ENCODE measurements at places on chromosomes 6 and 20.

DNA sequence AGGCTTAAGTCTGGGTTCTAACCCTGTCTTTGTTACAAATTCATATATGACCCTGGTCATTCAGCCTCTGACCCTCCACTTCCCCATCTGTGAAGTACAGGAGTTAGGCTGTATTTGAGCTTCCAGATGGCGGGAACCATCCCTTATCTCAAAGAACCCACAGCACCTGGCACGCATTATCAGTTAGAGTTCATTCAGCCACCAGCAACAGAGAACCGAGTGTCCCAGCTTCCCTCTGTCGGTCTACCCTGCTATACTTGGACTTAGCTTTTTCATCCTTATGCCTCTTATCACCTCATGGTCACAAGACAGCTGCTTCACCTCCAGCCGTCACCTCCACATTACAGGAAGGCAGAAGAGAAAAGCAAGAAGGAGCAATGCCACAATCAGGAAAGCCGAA, 147.8 kb downstream of the EYA2 start:
- no peak for DNase-seq

DNA sequence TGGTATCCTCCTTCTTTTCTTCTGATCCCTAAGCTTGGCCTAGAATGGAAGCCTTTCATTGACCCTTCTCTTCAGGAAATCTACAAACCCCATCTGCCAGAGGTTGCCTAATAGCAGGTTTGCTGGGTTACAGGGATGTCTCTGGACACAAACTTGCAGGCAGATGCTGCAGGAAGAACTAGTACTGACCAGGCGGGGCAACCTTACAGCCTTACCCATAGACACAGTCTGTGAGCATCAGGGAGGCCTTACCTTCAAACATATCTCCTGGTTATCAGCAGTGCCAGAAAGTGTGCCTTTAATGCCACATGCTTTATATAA, 2.6 kb downstream of the SCUBE3 start:
- DNase-seq = no peak

DNA sequence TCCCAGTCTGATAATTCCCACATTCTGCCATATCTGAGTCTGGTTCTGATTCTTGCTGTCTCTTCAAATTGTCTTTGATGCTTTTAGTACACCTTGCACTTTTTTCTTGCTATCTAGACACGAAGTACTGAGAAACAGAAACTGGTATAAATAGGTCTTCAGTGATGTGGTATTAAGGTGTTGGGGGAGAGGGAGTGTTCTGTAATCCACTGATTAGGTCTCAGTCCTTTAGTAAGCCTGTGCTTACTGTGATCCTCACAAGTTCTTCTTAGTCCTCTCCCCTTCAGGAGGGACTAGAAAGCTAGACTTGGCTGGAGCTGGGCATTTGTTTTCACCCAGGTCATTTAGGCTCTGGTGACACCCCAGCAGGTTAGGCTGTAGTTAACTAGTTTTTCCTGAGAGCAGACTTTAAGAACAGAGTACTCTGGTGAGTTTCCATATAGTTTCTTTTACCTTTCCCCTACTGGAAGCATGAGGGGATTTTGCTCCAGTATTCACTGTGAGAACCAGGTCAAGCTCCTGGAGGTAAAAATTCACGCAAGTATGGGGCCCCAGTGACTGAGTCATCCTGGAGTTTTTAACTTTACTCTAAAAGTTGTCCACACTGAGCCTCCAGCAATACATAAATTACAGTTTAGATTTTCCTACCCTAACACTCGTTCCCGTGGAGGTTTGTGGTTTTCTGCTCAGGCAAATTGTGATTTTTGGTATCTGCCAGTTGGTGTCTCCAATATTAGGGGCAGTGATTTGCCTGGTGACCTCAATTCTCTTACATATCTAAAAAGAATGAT, 154.6 kb downstream of the CDKAL1 start:
- no peak for DNase-seq

DNA sequence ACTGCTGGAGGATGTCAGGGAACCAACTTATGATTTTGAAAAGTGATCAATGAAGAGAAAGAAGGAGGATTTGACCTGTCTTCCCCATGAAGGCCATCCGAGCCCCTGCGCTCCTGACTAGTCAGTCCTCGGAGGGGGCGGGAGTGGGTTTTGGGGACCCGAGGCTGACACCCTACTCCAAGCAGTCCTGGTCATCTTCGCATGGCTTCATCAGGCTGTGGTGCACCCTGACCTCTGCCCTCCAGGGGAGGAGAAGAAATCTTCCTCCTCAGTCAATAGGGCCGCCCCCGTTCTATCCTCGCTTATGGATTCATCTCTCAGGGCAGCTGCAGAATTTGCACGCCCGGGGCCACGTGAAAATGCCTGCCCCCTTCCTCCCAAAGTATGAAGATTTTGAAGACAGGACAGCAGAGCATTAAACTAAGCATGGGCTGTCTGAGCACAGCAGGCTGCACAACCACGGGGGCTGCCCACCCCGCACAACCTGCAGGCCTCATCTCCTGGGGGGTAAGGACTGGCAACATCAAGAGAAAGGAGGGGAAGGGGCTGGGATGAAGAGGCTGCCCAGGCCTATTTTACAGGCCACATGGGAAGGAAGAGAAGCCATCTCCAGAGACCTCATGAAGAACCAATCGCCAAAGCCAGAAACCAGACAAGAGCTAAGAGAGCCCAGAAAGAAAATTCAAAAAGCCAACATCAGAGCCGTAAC, 138.1 kb upstream of the PHACTR3 start:
- DNase-seq = no peak

DNA sequence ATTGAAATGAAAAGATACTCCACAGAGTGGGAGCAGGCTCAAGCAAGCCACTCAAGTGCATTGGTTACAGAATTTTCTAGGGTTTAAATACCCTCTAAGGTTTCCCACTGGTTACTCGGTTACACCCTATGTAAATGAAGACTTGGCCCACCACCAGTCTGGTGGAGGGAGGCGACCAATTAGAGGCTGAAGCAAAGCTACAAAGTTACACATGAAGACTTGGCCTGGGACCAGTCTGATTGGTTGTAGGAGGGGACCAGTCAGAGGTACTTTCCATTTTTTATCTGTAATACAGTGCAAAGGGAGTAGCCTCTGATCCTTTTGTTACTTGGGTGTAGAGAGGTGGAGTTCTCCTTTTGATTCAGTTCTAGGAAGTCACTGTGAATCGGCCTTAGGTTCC, 7.6 kb downstream of the SRSF12 start:
- DNase-seq = no peak
